Stimulated activated CD4-positive, alpha-beta T cell treated with anti-CD3 and anti-CD28 coated beads, Interleukin-2, amount 100 ng/mL, for 4 hours (primary cell): ENCODE measurements at places on chromosomes 12 and 14.

- no peak for DNase-seq
These were observed 62.2 kb upstream of the WSCD2 start for GRCh38 chr12:108066583-108067577.

- DNase-seq = no peak
These were observed 30.3 kb downstream of the EFCAB11 start for GRCh38 chr14:89924268-89924667.

DNA sequence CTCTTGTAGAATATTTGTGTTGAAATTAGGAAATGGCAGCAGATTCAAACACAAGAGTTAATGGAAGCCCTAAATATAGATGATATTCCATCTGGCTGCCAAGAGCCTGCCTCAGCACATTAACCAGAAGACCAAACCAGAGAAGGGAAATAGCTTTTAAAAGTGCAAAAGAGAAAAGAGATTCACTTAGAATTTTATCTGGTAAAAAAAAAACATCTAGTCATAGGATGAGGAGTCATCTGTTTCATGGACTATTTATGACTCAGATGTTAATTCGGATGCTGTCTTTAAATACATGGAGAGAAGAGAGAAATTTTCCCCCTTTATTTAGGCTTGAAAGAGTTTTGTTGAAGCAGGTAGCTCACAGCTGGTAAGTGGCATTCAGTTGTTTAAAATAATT lies 201.6 kb upstream of the NUDT4 start:
- DNase-seq = no peak

DNA sequence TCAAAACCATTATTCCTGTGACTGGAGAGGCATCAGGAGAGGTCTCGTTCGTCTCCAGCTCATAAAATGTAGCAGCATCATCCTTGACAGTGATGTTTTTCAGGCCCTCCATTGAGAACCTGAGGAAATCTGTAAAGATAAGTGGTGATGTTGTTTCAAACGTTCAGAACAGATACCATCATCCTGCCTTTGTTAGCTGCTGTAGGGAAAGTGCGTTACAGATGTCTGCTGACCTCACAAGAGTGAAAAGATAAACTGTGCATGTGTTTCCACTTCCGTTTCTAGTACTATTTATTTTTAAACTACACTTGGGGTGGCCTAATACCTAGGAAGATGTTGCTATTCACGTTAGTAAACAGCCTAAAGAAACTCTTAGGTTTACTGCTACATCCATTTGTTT lies 28.4 kb downstream of the BCL2L14 start:
- DNase-seq = no peak

- DNase-seq = no peak
These were observed 57.3 kb downstream of the MAX start for GRCh38 chr14:65045006-65045405.

DNA sequence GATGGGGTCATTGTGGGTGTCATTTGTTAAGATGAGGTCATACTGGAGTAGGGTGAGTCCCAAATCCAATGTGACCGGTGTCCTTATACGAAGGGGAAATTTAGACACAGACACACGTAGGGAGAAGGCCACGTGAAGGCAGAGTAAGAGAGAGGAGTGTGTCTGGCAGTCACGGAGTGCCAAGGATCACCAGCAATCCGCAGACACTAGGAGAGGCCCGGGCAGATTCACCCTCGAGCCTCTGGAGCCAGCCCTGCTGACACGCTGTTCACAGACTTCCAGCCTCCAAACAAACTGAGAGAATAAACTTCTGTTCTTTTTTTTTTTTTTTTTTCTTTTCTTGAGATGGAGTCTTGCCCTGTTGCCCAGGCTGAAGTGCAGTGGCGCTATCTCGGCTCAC lies 24.9 kb downstream of the BRI3BP start:
- DNase-seq = no peak

DNA sequence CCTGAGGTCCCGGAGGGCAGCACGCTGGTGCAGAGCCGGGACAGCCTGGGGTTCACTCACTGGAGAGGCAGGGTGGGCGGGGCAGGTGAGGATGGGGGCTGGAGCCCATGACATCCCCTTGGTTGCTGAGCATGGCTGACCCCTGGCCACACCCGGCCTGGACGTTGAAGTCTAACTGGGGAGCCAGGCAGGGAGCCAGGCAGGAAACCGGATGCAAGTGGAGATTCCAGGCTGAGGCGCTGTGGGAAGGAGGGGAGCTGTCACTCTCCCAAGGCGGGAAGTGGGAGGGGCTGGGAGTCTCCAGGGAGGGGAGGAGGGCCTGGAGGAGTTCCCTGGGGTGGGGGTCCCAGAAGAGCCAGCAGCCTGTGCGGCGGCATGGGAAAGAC lies 7.7 kb upstream of the INF2 start:
- no peak for DNase-seq

DNA sequence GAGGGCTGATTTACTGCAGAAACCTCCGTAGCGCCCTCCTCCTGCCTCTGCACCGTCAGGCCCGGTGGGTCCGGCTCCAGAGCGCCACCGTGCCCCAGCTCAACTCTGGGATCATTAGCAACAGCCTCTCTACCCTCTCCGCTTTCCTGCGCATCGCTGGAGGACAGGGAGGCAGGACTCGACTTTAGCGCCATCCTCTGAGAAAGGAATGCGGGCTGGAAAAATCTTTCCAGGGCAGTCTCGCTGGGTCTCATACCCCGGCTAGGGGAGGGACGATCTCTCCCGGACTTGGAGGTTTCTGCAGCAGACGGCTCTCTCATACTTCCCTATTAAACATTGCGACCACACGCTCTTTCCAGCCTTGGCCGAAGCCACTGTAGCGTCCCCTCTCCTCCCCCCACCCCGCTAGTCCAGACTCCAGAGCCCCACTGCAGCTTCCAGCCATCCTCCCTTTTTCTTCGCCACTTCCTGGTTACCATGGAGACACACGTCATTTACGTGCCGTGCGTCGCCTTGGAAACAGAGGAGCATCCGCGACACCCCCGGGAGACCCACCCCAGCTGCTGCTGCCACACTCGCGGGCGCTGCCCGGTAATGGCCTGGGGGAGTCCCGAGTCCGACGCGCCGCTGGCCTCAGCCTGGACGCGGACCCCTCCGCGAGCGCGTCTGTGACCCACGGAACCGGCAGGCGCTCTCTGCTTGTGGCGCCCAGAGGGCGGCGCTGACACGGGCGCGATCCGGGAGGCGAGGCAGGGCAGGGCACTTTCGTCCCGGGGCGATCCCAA lies at the start of gene CCDC184:
TSS of gene CCDC184 (plus strand) at position 554 of the 785 bp plus-strand sequence. CDS start 479 bp downstream, outside the sequence.
- DNase-seq = peak; percentile 65

DNA sequence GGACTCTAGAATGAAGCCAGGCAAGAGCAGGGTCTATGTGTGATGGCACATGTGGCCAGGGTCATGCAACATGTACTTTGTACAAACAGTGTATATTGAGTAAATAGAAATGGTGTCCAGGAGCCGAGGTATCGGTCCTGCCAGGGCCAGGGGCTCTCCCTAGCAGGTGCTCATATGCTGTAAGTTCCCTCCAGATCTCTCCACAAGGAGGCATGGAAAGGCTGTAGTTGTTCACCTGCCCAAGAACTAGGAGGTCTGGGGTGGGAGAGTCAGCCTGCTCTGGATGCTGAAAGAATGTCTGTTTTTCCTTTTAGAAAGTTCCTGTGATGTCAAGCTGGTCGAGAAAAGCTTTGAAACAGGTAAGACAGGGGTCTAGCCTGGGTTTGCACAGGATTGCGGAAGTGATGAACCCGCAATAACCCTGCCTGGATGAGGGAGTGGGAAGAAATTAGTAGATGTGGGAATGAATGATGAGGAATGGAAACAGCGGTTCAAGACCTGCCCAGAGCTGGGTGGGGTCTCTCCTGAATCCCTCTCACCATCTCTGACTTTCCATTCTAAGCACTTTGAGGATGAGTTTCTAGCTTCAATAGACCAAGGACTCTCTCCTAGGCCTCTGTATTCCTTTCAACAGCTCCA lies 39.6 kb downstream of the DAD1 start:
- DNase-seq = no peak

GRCh38 chr12:120774169-120774916 lies 48.7 kb downstream of the ACADS start:
- no peak for DNase-seq

- DNase-seq = no peak
These were observed 1.2 kb upstream of the GOLGA5 start for GRCh38 chr14:92792885-92793284.
